ENCODE measurements at places on chromosomes 2 and 18.

DNA sequence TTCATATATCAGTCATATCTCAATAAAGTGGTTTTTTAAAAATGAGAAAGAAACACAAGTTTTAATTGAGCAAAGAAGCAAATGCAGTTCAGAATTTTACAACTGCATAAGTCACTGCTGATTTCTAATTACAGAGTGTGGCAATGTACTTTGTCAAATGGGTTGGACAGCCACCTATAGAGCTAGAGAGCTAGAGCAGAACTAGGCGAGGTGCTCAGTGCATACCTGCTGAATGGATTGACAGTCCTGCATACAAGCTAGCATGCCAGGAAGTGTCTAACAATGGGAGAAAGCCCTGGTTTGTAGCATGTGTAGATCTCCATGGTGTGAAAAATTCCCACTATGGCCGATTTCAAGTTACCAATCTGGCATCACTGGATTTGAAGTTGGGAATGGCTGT is 106.3 kb upstream of the CDCA7 start:
- DNase-seq = no peak

DNA sequence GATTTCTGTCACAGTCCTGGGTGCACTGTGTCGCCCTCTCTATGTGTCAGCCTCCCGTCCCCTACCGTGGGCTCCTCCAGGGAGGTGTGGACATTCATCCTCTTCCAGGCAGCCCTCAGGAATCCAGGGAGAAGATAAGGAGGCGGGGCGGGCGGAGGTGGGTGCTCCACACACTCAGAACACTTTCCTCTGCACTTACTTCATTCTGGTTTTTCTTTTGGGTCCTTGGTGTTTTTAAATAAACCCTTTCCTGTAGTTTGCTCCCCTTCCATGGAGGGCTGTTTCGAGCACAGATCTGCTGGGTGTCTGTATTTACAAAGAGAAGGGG is 183.9 kb downstream of the FAM210A start:
- DNase-seq = no peak

- no peak for DNase-seq
Measured at GRCh38 chr2:230715201-230715600, 2.6 kb downstream of the CAB39 start.

DNA sequence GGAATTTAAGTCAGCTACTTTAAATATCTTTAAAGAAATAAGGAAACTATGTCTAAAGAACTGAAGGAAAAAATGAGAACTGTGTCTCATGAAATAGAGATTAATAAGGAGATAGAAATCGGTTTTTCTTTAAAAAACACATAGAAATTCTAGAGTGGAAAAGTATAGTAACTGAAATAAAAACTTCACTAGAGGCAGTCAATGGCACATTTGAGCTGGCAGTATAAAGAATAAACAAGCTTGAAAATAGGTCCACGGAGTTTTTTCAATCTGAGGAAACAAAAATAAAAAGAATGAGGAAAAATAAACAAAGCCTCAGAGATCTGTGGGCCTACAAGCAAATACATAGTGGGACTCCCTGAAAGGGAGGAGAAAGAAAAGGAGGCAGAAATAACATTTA is 127.5 kb downstream of the TWIST2 start:
- DNase-seq = no peak

DNA sequence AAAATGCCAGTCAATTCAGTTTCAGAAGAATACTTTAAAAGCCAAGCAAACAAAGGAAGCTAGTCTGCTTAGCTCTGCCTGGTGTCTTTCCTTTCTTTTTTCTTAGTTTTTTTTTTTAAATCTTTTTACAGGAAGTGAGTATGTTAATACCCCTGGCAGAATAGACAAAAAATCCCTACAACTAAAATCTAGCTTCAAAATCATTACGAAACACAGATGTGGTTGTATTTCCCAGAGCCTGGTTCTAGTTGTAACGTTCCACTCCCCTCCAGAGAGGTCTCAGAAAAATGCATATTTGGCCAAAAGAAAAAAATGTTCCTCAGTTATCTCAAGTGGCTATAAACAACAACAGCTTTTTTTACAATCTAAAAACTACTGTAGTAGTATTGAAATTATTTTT is 202.1 kb upstream of the RND3 start:
- no peak for DNase-seq

- DNase-seq = no peak
Measured at GRCh38 chr2:234496055-234496834, 636 bp downstream of the ARL4C start.

GRCh38 chr18:45863469-45863868 is 38.0 kb downstream of the SIGLEC15 start:
- DNase-seq = no peak

- no peak for DNase-seq
Measured at GRCh38 chr2:45199973-45200372, 190.7 kb upstream of the SIX2 start.

- DNase-seq = no peak
Measured at GRCh38 chr18:79581911-79582310, 97.7 kb upstream of the CTDP1 start.

- DNase-seq = no peak
Measured at GRCh38 chr18:42937436-42937835, 178.0 kb downstream of the RIT2 start.

DNA sequence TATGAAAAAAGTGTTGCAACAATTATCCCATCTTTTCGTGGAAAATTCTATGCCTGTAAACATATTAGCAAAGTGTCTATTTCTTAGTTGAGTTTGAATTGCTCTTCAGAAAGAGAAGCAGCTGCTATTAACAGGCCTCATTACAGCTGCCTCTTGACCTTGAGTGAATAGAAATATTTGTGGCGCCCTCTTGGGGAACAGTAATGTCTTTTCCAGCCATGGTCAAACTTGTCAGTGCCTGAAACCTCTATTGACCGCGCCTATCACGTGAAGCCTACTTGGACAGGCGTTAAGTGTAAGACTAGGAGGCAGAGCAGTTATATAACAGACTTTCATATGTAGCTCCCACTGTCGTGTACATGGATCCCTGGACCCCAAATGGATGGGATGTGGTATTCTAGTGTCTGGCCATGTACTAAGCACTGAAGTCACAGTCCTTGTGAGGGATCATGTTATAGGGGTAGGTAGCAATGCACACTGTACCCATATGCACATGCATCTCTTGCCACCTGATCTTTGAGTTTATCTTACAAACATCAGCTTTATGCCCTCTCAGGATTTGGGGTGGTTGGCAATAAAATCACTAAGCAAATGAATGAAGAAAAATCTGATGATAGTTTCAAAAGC is 245.0 kb downstream of the PTGR3 start:
- DNase-seq = no peak

DNA sequence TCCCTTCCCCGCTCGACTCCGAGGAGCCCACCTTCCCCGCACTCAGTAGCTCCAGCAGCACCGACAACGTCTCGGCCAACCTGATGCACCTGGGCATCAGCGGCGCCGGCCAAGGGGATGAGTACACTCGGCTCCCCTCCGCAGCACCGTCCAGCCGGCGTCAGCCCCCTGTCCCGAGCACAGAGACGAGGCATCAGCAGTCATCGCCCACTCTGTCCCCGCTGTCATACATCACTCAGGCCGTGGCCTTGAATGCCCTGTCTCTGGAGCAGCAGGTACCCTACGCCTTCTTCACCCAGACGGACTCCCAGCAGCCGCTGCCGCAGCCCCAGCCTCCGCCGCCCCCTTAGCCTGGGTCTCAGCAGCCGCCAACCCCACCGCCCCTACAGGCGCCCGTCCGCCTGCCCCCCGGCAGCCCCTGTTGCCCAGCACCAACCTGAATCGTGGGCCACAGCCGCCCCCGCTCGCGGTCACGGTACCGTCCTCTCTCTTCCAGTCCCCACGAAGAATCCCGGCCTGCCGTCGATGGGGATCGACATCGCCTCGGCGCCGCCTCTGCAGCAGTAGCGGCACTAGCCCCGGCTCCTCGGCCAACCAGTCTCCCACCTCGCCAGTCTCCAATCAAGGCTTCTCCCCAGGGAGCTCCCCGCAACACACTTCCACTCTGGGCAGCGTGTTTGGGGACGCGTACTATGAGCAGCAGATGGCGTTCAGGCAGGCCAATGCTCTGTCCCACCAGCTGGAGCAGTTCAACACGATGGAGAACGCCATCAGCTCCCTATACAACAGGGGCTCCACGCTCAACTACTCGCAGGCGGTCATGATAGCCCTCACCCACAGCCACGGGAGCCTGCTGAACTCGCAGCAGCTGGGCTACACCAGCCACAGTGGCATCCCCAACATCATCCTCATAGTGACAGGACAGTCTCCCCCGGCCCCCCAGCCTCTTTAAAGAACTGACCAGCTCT is 1195.9 kb upstream of the CHAC2 start:
- no peak for DNase-seq

- DNase-seq = no peak
Measured at GRCh38 chr2:103448495-103448894, 686.7 kb downstream of the TMEM182 start.

DNA sequence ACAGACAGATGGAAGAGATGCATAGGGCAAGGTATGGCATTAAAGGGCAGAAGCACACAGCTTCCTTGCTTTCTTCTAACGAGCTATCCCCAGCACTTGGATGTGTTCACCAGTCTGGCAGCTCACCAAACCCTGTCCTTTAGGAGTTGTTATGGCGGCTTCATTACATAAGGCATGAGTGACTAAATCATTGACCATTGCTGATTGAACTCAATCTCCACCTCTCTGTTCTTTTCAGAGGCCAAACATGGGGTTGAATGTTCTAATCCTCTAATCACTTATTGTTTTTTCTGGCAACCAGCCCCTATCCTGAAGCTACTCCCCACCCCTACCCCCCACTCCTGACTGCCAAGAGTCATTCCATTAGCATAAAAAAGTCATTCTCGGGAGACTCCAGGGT is 301.8 kb downstream of the XIRP2 start:
- DNase-seq = no peak

DNA sequence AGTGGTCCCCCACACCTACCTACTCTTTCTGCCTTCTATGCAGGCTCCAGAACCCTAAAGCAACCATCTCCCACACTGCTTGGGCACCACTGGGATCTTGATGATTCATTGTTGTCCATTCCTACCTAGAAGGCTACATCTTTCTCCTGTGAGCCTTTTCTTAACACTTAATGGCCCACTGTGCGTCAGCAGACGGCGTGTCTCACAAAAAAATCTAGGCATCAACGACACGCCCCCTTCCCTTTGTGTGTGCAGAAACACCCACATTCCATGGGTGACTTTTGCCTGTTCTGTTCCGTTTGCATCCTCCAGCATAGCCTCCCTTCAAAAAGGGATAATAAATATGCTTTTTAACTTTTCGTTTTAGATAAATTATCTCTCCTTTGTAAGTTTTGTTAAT is 99.7 kb upstream of the CYRIA start:
- DNase-seq = no peak

GRCh38 chr2:235143789-235144188 is 192.0 kb downstream of the SH3BP4 start:
- DNase-seq = no peak

GRCh38 chr2:45938649-45939511 is 287.4 kb downstream of the PRKCE start:
- no peak for DNase-seq

DNA sequence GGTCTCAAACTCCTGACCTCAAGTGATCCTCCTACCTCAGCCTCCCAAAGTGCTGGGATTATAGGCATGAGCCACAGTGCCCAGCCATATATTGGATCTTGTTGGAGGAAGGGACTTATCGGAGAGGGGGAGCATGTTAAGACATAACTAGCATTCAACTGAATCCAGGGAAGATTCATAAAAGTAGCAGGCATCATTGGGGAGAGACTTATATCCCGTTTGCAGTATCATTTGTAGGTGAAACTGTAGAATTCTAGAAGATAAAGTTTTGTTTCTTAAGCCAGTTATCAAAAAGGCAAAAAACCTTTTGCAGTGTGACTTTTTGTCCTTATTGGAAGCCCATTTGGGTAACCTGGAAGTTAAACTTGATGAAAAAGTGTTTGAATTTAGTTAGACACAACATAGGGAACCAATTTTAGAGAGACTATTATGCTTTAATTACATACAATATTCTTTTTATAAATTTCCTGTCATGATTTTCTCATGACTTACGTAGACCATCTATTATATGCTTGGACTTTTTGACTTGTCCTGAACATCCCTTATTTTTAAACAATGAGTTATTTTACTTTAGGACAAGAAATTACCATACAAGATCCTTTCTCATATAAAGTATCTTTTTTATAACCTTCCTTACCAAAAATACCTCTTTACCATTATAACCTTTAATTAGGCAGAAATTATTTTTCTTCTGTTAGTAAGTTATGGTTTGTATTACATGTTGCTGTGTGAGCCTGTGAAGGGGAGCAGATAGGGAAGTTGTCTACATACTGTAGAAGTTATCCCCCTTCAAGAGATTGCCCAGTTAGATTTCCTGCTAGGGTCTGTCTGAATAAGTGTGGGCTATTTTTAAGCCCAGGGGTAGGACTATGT is 20.3 kb downstream of the RAB3GAP1 start:
- DNase-seq = no peak

- DNase-seq = no peak
Measured at GRCh38 chr18:45384962-45385315, 230.3 kb upstream of the SLC14A2 start.

GRCh38 chr2:215356948-215357461 is 45.1 kb downstream of the ATIC start:
- no peak for DNase-seq

DNA sequence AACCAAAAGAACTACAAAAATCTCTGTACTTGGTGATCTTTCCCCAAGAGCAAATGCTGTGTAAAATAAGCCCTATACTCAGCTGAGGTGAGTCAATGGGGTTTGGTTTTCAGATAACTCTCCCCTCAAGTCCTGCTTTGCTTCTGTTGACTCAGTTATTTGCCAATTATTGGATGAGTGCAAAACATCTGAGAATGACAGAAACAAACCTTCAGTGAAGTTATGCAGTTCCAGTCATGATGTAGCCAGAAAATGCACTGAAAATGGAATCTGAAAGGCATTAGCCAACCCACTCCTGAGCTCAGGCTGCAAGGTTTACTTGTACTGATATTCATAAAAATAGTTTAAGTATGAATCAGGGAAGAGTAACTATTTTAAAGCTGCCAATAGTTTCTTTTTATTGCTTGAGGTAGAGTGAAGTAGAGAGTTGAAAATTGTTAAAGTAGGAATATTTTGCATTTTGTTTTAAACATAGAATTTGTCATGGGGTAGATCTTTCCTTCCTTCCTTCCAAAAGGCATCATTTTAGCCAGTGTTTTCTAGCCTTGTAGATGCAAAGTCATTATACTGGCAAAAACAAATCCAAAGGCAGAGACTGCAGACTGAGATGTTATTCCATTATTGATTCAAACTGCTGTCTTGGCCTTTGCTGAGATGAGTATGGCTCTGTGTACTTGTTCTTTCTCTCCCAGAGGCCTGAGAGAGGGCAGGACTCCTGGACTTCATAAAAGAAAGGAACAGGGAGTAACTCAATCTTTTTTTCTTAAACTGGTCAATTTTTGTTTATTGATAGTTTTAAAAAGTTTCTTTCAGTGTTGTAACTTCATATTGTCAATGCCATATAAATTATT is 215.3 kb downstream of the RND3 start:
- DNase-seq = no peak
